ENCODE measurements at places on chromosomes 6 and 20.

- no peak for DNase-seq
These were observed 2.7 kb downstream of the SLC2A10 start for GRCh38 chr20:46712056-46712636.

- no peak for DNase-seq
These were observed 215.8 kb upstream of the SMLR1 start for GRCh38 chr6:130611366-130611765.

GRCh38 chr6:10949579-10950490, 63.0 kb downstream of the SYCP2L start:
- DNase-seq: no peak

- no peak for DNase-seq
These were observed 3.5 kb downstream of the CST9 start for GRCh38 chr20:23602241-23602640.

- DNase-seq: no peak
These were observed 20.0 kb downstream of the MAPK13 start for GRCh38 chr6:36150283-36150682.

- no peak for DNase-seq
These were observed 124.1 kb downstream of the SMOC2 start for GRCh38 chr6:168565112-168565511.

DNA sequence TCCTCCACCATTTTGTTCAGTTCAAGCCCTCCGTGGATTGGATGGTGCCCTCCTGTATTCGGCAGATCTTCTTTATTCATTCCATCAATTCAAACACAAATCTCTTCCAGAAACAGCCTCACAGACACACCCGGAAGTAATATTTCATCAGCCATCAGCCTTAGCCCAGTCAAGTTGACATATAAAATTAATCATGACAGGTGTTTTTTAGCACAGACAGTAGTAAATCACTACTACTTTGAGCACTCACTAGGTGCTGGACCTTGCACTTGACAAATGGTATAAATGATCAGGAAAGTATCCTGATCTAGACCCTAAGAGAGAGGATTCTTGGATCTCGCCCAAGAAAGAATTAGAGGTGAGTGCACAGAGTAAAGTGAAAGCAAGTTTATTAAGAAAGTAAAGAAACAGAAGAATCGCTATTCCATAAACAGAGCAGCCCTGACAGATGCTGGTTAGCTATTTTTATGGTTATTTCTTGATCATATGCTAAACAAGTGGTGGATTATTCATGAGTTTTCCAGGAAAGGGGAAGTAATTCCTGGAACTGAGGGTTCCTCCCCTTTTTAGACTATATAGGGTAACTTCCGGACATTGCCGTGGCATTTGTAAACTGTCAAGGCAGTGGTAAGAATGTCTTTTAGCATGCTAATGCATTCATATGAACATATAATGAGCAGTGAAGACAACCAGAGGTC, 194.6 kb upstream of the LAMP5 start:
- no peak for DNase-seq

DNA sequence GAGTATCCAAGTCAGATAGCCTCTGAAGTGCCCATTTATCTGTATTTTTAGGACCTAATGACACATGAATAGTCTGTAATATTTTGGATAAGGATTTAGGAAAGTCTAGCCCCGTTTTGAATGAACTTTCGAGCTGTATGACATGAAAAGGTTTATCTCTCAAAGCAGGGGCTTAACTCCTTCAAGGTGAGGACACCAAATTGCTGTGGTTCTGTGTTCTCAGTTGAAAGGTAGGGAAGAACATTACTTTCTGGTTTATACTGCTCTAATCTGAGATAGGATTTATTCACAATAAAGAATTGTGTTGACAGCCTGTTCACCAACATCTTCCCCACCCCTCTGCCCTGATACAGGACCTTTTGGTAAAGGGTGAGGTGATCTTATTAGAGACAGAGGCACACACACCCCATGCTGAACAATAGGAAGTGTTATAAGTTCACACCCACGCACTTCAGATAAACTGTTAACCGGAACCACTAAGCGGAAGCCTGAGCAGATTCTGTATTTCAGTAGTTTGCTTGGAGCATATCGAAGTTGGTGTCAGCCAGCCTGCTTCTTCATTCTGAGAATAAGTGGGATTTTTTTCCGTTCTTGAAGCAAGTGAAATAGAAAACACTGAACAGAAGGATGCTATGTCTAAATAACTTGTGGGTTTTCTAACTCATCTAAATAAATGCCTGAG, 223.3 kb downstream of the TMEM242 start:
- peak; percentile 41 for DNase-seq

DNA sequence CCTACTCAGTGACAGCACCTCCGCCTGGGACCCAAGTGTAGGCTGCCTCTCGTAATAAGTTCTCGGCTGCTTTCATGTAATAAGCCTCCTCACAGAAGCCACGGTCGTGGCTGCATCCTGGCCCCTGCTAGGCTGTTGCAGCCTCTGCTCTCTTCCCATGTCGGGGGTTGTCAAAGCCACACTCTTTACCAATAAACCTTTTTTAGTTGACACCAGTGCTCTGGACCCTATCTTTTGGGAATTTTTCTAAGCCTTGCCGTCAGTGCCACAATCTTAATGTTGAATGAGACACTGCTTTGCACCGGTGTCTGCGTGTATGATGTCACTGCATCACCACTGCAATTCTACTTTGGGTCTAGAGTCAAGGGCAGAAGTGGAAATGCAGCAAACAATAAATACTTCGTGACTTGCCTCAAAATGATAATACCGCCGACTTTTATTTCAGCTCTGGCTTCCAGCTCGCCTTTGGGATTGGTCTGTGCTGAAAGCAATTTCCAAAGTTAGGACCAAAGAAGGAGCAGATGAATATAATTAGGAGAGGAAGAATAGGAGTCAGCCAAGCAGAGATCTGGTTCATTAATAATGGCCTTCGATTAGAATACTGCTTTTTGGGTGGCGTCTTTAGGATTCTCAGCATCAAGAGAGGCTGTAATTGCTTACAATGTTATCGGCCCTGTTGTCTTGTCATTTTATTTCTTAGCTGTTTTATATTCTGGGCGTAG, 57.6 kb upstream of the CCN6 start:
- DNase-seq: no peak

- DNase-seq: no peak
These were observed 190.3 kb downstream of the ANKRD60 start for GRCh38 chr20:58038123-58038654.

DNA sequence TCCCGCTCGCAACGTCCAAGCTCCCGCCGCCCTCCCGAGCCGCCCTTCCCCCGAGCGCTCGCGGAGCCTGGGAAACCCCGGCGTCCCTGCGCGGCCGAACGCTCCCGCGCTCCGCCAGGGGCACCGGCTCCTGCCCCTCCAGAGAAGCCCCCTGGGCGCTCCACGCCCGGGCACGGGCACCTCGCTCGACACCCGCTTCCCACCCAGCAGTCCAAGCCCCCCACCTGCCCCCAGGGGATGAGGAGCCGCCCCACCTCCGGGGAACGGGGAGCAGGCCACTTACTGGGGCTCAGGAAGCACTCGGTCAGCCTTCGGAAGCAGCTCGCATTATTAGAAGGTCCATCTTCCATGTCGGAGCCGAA, 1.4 kb downstream of the PDE10A start:
- no peak for DNase-seq

GRCh38 chr6:152642578-152643375, 5.6 kb upstream of the SYNE1 start:
- peak; percentile 17 for DNase-seq

DNA sequence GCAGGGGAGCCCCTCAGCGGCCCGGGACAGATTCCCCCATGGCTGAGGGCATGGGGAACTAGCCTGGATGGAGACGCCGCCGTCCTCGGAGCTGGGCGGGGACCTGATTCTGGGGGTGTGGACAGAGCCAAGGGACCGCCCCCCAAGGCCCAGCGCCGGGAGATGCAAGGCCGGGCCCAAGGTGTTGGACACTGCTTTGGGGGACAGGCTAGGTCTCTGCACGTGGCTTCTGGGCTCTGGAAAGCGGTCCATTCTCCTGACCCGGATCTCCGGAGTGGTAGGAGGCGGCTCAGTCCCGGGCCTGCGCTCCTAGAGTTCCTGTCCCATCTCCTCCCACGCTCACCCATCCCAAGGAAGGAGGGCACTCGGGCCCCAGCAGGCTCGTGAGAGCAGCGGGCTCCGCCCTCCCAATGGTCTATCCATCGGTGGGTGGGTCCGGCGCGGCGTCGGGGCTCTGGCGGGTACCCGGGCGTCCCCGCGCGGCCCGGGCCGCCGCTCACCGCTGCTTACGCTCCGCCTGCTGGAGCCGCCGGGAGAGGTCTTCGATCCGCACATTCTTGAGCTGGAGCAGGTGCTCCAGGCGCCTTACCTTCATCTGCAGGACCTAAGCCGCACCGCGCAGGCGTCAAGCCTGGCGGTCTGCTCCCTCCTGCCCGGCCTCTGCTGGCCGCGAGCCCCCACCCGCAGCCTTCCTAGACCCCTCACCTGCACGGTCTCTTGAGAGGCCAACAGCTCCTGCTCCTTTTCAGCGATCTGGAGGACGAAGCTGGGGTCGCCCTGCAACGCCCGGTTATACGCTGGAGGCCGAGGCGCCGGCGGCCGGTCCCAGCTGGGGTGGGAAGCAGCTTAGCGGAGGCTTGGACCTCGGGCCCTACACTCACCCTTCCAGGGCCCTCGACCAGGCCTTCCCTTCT, 3.3 kb downstream of the SPEF1 start:
- DNase-seq: peak; percentile 72

GRCh38 chr6:7154341-7155139, 46.8 kb downstream of the RREB1 start:
- no peak for DNase-seq

GRCh38 chr6:34360556-34360955, 31.9 kb downstream of the NUDT3 start:
- DNase-seq: no peak

- no peak for DNase-seq
These were observed 137.5 kb downstream of the GMPR start for GRCh38 chr6:16375843-16376242.

DNA sequence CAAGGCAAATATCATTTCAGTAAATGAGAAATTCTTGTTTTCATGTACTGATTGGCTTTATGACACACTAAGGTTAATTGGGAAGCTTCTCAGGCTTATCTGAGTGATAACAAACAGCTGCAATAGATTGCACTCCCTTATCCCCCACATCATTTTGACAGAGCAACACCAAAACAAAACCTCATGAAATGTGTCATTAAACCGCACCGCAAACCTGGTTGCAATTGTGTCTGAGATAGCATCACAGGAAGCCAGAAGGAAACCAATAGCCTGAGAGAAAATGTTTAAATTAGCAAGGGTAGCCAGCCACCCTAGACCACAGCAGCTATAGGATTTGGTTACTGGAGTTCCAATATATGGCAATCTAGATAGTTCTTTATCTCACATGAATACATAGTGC, 31.6 kb upstream of the LAMA4 start:
- DNase-seq: peak; percentile 41

- DNase-seq: no peak
These were observed 9.2 kb upstream of the OSER1 start for GRCh38 chr20:44219791-44220190.

- no peak for DNase-seq
These were observed 75.4 kb upstream of the FRMD1 start for GRCh38 chr6:168154263-168154917.

GRCh38 chr20:46117704-46118467, at the start of gene CD40:
TSS of gene CD40 (plus strand) at chr20:46118314. CDS start at chr20:46118344, 30 bp downstream.
- DNase-seq: peak; percentile 81

DNA sequence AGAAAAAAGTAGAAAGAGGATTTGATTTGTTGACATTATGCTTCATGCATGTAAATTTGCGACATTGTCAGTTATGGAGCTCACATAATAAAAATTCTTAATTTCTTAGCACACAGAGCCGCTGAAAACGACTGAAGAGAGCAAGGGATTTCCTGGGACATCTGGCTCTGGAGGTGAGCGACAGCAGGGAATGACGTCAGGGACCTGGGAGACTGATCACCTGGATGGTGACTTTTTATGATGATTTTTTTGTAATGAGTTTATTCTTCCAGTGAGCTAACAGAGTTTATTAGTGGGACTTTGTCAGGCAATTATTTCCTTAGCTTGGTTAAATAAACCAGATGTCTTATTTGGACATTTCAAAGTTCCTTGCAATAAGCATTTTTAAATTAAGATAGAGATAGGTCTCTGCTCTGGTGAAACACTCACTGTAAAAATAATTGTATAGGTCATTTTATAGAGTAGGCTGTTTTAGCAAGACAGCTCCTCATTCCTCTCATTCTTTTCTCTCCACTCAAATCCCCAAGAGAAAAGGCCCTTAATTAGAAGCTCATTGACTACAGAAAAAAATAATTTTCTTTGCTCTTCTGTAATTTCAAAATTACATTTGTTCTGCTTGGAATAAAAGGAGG, 19.4 kb downstream of the TMEM200A start:
- DNase-seq: no peak

DNA sequence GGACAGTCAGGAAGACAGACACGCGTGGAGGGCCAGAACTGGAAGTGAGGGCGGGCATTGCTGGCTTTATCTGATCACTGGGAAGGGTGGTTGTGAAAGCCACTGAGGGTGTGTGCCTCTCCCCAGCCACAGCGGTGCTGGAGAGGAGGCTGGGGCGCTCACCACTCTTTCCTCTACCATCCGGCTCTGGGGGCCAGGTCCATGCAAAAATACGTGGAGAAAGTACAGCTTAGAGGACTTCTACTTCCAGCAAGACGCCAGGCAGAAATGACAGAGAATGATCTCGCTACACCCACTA, 148.8 kb upstream of the RPS6KA2 start:
- no peak for DNase-seq

DNA sequence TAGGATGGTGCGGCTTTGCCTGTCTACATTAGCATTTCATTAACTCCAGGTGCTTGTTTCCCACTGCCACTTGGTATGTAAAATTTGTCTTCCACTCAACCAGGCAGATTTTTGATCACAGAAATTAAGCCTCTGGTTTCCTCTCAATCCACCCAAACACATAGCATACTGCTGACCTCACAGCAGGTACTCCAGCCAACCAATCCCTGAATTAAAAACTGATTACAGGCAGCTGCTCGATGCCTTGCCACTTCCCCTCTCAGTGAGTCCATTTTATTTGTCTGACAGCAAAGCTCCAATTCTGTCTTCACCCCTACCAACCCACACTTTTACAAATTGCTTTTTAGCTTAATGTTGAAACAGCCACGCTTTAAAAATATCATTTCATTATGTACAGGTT, 95.2 kb downstream of the PLCB1 start:
- DNase-seq: no peak

DNA sequence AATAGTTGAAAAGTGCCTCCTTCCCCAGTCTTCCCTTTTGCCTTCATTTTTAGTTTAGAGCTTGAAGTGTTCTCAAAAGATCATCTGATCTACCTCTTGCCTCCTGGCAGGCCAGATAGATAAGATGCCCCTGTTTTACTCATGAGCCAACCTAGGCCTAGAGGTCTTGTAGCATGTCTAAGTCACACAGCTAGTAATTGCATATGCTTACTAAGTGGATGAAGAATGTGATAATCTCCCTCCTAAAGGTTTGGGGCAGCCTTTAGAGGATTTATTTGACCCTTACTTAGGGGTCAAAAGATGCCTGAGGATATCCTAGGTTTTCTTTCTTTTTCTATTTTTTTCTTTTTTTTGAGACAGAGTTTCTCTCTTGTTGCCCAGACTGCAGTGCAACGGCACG, 2.1 kb downstream of the C6orf141 start:
- no peak for DNase-seq

All from stimulated activated CD4-positive, alpha-beta T cell treated with anti-CD3 and anti-CD28 coated beads, Interleukin-2, amount 100 ng/mL, for 24 hours (primary cell).